ENCODE measurements at places on chromosomes 4 and X.

DNA sequence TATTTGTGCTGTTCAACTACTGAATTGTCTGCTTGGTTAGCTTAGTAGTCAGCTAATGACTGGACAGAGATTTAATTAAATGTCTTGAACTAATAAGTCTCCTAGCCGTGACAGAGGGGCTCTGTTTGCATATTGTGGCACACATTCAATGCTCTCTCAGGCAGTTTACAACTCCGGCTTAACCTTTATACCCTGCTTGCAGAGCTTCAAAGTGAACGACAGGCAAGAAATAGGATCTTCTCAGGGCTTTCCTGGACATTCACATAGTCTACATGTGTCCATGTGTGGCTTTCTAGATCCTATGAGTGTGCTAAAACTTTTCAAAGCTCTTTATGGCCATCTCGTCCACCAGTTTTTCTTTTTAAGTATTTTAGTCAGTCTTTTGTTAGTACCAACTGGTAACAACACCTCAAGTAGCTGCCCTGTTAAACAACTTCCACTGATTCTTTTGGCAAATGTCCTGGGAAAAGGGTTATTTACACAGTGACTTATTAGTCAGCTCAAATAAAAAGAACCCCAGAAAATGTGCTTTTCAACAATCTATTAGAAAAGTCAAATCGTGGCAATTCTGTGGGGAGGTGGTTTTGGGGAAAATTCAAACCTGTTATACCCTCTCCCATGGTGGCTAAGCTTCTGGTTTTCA, 28.6 kb downstream of the OR13H1 start:
- DNase-seq, result no peak

- no peak for DNase-seq
Observed at GRCh38 chr4:128163177-128164117, 102.3 kb downstream of the LARP1B start.

GRCh38 chrX:3520458-3520857, 174.0 kb upstream of the MXRA5 start:
- no peak for DNase-seq

DNA sequence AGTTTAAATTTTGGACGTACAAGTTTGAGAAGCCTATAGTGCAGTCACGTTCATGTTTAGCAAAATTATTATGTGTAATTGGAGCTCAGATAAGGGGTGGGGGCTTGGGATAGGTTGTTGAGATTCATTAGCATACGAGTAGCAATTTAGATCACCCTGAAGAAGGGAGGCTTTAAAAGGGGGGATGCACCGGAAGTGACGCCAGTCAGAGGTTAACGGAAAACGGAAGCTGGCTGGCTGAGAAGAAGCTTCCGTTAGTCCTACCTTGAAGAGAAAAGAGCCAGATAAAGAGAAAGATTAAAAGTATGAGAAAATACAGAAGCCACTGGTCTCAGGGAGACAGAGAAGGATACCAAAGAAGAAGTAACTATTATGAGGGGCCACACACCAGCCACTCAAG, 1.1 kb upstream of the NXT2 start:
- no peak for DNase-seq

DNA sequence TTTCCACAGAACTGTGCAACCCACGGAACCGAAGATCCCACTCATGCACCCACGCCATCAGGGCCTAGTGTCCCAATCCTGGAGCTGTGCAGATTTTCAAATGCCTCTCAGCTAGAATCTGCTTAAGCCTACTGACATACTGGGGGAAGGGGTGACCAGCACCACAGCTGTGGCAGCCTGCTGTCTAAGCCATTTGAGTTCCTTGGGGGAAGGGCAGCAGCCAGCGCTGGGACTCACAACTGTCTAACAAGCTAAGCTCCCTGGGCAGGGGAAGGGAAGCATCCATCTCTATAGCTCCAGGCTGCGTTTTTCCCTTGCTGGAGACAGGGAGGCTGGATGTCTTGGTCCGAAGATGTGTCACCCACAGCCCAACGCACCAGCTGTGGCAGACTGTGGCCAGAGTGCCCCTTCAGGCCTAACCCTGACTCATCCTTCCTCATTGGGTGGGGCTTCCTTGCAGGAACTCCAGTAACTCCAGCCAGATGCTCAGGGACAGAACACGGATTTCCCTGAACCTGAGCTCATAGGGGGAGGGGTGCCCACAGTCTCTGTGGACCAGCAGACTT, 194.8 kb downstream of the CHRDL1 start:
- DNase-seq, result no peak

GRCh38 chrX:48076343-48076742, 4.9 kb upstream of the ZNF630 start:
- DNase-seq, result no peak

- no peak for DNase-seq
Observed at GRCh38 chrX:150752124-150752523, 58.9 kb downstream of the MTMR1 start.

DNA sequence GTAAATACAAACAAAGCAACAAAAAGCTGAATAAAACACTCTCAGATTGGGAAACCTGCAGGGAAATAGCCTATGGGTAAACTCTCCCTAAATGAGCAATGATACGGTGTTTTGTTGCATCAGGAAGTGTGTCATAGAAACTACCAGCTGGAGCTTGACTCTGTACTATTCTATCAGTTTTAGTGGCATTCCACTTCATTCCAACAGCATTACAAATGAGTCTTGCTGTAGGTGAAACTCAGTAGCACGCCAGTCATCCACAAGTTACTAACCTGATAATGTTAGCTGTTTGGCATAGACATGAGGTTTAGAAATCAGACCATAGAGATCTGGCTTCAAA, 24.9 kb downstream of the FGFBP1 start:
- DNase-seq, result peak; percentile 35

DNA sequence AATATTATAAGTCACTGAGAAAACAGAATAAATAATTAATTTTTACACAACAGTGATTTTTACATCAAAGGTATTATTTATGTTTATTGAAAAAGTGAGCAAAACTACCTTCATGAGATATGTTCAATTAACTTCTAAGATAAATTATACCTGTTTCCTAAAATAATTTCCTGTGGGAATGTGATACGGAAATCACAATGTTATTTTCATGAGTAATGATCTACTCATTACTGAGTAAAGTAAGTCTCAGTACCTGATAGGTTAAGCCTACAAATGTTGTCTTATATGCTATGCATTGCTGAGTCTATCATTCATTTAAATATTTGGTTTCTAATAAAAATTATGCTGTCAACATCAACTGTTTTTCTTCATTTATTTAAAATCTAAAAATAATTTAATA, 324.0 kb downstream of the STPG2 start:
- DNase-seq, result no peak

DNA sequence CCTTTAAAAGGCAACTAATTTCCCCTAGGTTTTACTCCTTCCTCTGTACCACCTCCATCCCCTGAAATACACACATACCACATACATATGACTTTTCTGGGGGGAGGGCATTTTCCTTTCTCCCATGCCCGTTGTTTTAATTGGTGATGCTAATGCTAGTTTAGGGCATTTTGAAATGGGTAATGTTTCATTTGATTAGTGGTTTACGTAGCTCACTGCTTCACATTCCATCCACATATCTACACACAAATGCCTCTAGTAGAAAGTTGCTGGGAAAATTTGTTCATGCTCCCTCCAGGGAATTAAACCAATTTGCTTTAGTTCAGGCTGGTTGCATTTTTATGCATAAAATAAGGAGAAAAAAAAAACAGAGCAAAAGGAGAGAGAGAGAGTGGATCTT, 231.2 kb downstream of the FRAS1 start:
- DNase-seq, result no peak

GRCh38 chr4:186587416-186588018, 32.1 kb upstream of the MTNR1A start:
- peak; percentile 79 for DNase-seq

DNA sequence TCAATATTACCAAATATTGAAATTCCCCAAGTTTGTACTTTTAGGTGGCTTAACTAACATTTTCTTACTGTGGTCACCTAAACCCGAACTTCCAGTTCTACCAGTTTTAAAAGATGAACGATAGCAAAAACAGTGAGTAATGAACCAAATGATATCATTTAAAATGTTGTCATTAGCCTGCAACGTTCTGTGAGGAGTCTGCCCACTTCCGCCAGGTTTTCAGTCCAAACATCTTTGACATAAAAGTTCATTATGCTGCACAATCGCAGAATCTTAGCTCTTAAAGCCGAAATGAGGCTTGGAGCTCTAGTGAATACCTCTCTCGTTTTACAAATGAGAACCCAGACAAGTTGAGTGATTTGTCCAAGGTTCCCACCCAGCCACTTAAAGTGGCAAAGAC, 762 bp downstream of the PIGA start:
- peak; percentile 53 for DNase-seq

DNA sequence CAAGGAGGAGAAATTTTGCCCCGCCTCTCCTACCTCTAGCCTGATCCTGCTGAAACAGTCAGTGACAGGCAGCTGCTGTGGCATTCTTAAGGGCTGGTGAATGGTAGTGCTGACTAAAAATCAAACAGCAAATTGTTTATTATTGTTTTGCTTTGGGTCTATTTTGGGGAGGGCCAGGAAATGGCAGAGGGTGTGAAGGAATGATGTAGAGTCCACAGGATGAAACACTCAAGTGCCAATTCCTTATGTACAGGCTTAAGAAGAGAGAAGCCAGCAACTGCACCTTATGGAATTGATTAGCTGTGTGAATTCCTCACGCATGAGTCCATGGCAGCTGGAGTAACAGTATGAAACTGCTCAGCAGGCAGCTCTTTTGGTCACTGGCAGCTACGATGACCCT, 39.7 kb downstream of the VEGFC start:
- DNase-seq, result no peak

DNA sequence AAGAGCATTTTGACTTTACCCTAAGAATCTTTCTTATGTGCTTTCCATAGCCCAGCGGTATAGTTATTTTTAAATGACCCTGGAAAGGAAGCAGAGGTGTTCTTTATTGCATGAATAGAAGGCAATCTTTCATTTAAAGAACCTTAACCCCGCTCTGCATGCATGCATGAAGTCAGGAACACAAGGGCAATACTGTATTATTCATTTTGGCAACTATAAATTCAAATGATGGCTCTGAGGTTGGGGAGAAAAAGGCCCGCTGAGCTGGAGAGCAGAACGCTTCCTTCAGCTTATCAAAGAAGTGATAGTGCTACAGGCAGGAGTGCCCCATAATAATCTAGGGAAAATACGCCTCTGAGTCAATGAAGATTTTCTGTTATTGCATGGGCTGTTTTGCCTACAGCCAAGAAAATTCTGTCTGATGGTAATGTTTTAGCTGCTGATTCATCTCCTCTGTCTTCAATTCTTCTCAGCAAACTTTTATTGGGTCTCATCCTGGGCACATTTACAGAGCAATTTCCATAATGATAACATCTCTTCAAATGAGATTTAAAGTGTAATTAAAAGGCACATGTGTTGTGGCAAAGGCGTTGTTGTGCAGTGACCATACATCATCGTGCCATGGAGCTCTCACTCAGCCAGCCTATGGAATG, 452.2 kb upstream of the FTHL17 start:
- DNase-seq, result no peak

- no peak for DNase-seq
Observed at GRCh38 chrX:81874807-81875206, 672.9 kb downstream of the SH3BGRL start.

Measured in suppressor macrophage treated with lipopolysaccharide for 1 hour (primary cell).